Pancreas (tissue), 10 donors: ENCODE measurements at places on chromosomes 4 and X. TPM values are rescaled to one million over a fixed set of nuclear protein-coding genes. Genes with fewer than 3 reads are reported as not detected.

The SPANXC gene
- total RNA-seq, result not detected

The SLC26A1 gene
- total RNA-seq, result 0.28 TPM

The LIMCH1 gene
- total RNA-seq, result 20.7 TPM

The ACSL4 gene
- total RNA-seq, result 9.1 TPM

The CLCN4 gene
- 2.0 TPM for total RNA-seq

The HTR2C gene
- total RNA-seq, result not detected

The MAGED4B gene
- total RNA-seq, result 3.5 TPM

The SMIM43 gene
- total RNA-seq, result not detected

The COX7B gene
- total RNA-seq, result 81.5 TPM

The GPC4 gene
- 13.0 TPM for total RNA-seq

The MAGED2 gene
- total RNA-seq, result 25.9 TPM

The TRPC3 gene
- total RNA-seq, result not detected

The CLDN22 gene
- total RNA-seq, result not detected

The ADH7 gene
- not detected for total RNA-seq

The PCSK1N gene
- 19.9 TPM for total RNA-seq

The SMARCAD1 gene
- 9.8 TPM for total RNA-seq

The ATP5ME gene
- total RNA-seq, result 131 TPM

The PLAC1 gene
- total RNA-seq, result not detected

The FATE1 gene
- total RNA-seq, result not detected

The TNMD gene
- not detected for total RNA-seq

The ADAM29 gene
- not detected for total RNA-seq

The UGT2B7 gene
- total RNA-seq, result 7.6 TPM

The PCDH18 gene
- total RNA-seq, result 2.4 TPM

The CPLX1 gene
- total RNA-seq, result 1.2 TPM

The PHKA1 gene
- 4.8 TPM for total RNA-seq

The GPC3 gene
- 1.7 TPM for total RNA-seq

The LRP2BP gene
- total RNA-seq, result 1.2 TPM

The MAGEA2 gene
- not detected for total RNA-seq

The CXXC4 gene
- 4.4 TPM for total RNA-seq

The GASK1B gene
- total RNA-seq, result 1.4 TPM
